ENCODE measurements at places on chromosomes 6 and 20.

GRCh38 chr20:9978397-9979004 is 56.3 kb upstream of the ANKEF1 start:
- DNase-seq, result peak; percentile 90

- DNase-seq, result no peak
These were observed 18.5 kb upstream of the RNF39 start for GRCh38 chr6:30093951-30094661.

DNA sequence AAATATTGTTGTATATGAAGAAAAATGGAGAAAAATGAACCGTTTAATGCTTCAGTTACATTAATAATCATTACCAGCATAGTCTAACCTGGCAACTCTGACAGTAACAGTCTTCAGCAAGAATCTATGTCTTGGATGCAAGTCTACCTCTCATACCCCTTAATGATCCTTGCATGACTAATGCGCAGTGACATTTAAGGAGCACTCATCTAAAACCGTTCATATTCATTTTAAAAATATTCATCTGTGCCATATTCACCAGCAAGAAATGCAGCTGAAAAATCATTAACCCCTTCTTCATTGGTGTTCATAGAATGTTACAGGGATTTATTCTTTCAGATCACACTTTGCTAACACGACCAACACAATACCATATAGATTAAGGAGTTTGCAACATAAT is 227.2 kb upstream of the ASCC3 start:
- DNase-seq, result no peak

DNA sequence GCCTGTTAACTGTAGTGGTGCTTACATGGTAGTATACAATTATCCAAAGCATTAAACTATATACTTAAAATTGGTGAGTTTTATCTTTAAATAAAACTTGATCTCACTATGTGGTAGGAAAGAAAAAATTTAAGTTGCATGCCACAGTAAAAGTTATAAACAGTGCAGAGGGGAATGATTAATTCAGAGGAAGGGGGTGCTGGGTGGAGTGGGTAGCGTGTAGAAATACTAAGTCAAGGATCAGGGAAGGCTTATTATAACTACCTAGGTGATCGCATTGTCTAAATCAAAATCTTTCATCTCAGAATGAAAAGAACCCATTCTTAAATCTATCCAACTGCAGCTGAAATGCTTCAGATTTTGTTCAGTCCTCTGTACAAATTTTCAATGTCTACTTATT is 428.3 kb downstream of the ADGRB3 start:
- no peak for DNase-seq

DNA sequence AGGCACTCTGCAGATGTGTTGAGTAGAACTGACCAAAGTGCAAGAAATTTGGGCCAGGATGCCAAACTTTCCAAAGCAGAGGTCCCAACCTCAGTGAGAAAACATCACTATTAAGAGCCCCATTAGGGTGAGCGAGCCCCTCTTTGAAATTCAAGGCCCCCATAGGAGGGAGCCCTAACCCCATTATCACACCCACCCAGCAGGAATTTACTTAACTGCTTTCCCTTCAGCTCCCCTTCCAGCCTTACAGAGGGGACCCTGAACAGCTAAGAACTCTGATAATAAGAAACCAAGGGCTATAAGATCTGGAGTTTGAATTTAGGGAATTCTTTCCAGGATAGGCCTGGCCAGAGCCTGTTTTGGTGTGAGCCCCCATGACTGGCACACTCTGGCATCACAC is 130.6 kb downstream of the NFATC2 start:
- no peak for DNase-seq

DNA sequence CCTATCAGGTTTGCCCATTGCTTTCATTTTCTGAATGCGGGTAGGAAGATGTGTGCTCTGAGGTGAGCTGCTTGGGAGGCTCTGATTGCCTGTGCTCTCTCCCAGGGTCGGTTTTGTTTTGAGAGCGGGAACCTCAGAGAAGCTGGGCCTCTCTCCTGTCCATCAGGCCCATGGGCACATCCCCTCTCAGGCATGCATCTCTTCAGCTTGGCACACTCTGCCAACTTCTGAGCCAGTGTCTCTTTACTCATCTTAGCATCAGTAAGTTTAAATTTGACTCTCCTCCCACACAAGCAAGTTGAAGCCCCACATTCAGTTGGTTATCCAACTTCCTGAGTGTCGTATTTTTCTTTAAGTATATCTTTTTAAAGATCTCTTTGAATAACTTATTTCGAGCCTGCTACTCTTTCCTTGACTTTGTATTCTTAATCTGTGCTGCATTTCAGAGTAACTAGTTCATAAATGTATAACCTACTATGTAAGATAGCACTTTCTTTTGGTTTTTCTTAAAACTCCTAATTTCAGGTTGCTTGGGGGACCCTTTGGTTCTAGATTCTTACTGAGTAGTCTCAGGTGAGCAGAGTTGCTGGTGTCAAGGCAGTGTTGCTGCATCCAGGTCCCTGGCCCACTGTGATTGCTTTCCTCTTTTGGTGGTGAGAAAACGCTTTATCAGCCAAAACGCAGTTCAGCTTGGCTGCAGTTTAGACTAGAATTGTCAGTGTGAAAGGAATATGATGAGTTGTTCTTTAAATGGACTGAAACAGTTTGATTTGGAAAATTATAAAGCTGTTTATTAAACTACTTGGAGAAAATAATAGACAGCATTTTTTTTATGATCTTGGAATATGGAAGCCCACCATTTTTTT is 54.8 kb downstream of the SNX9 start:
- no peak for DNase-seq

- DNase-seq, result peak; percentile 17
These were observed 75.2 kb upstream of the HEY2 start for GRCh38 chr6:125674230-125674629.

- DNase-seq, result no peak
These were observed 84.7 kb upstream of the MRAP2 start for GRCh38 chr6:83948851-83949250.

- peak; percentile 81 for DNase-seq
These were observed 16.7 kb downstream of the HMGN4 start for GRCh38 chr6:26554697-26555504.

DNA sequence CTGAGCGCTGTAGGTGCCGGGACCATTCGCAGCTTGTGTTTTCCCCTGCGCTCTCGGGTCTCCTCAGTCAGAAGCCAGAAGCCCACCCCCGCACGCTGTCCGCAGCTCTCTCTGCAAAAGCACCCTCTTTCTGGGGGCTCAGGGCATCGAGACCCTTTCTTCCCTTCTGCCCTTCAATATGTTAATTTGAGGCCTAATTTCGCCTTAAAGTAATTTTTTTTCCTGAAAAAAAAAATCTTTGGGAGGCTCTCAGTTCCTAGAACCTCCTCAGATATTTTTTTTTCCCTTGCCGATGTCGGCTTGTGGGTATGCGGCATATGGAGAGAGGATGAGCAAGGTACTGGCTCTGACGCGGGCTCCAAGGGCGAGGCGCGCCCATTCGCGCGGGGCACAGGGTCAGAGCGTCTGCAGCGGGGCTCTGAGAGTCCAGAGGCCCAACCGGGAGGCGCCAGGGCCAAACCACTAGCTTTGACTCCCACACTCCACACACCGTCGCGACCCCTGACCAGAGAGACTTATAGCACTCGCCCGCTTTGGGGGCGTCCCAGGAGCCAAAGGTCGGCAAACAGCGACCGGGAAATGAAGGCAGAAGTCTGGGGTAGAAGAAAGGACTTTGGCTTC is 893 bp downstream of the PRDM13 start:
- peak; percentile 51 for DNase-seq

GRCh38 chr6:96304997-96305396 is 216.6 kb upstream of the UFL1 start:
- DNase-seq, result no peak
